ENCODE measurements at places on chromosomes 13 and 19.
A peak's percentile ranks its signal among the peaks of the same experiment; 100 is the strongest.

DNA sequence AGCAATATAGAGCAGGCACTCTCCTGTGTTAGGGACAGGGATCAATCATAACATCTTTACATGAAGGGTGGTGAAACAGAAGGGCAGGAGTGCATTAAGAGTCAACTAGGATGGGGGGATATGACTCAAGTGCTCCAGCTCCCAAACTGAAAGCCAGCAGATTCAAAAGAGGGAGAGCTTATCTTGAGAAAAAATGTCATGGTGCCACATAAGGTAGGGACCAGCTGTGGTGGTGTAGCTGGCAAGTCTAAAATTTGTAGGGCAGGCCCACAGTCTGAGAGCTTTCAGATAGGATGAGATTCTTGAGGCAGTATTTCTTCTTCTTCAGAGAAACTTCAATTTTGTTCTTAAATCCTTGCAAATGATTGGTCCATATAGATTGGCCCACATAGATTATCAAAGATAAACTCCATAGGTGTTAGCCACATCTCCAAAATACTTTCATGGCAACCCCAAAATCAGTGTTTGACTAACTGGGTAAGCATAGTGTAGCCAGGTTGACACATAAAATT is 19.1 kb downstream of the DNAJC15 start:
- DNase-seq: no peak

DNA sequence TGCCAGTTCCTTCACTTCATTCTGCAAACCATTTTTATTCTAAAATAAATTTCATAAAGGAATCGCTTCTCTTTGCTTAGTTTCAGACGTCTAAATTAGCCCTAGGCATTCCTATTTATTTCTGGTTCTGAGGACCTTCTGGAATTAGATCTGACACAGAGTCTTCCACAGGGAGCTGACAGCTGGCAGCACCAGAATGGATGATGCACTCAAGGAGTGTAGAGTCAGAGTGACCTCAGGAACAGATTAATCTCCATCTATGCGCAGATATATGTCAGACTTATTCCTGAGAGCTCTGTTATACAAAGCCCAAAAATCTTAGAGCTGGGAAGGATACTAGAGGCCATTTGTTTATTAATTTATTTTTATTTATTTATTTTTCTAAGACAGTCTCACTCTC is 450.8 kb downstream of the HS6ST3 start:
- DNase-seq: peak; percentile 3

GRCh38 chr13:24214528-24214927 is 54.0 kb downstream of the SPATA13 start:
- no peak for DNase-seq

DNA sequence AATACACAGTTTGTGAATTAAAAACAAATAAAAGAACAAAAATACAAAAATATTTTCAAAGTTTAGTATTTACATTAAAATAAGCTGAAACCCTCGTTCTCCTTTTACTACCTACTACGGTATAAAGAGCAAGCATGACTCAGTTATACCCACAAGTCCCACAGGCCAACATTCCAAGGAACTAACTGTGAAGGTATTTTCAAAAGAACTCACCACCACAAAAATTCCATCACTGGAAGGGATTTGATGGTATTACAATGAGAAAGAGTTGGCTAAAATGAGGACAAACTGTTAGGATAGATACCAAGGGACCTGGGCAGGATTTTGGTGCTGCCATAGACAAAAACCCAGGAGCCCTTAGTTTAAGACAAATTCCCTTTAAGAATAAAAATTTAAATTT is 122.7 kb downstream of the TBC1D4 start:
- peak; percentile 47 for DNase-seq

- DNase-seq: peak; percentile 79
Measured at GRCh38 chr13:50123862-50124535, 108.8 kb downstream of the KCNRG start.

DNA sequence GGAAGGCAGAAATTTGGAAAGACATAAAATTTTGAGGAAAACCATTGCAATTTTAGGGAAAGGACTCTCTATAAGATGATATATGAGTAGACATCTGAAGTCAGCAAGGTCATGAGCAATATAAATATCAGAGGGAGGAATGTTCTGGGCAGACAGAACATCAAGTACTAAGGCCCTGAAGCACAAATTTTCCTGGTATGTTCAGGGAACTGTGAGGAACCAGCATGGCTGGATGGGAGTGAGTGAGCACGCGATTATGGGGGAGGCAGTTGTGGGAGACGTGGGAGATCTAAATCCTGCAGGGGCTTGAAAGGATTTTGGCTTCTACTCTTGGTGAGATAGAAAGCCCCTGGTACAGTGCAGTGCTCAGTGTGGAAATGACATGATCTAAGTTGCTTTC is 112.0 kb downstream of the TBC1D4 start:
- DNase-seq: peak; percentile 41

DNA sequence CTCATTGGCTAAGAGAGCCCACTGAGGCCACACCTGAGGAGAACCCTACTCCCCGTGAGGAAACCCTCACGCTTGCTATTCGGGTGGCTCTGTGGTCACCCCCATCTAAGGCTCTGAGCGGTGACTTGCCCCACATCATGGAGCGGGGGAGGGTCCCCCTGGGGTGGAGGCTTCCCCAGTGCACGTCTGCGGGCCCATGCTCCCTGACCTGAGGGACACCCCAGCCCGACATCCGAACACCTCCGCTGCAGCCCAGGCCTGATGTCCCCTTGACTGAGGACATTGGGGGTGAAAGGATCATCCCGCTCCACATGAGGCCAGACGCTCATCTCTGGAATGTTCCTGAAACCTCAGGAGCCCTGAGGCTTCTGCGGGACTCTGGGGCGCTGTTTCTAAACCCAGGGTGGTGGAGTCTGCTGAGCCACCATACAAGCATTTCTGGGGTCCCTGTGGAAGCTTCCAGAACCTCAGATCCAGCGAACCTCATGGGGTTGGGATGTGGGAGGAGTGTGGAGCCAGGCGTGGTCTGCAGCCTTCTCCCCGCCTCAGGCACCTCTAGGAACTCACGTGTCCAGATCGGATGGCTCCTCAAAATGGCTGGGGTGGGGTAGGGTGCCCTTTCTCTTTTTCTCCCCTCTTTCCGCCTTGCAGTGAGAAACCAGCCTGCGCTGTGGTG is 19.9 kb downstream of the TMED1 start:
- DNase-seq: no peak

- peak; percentile 62 for DNase-seq
Measured at GRCh38 chr13:76711550-76712182, 174.5 kb downstream of the KCTD12 start.

GRCh38 chr13:78638216-78638615 is 20.7 kb downstream of the OBI1 start:
- no peak for DNase-seq

- no peak for DNase-seq
Measured at GRCh38 chr13:105365831-105366230, 1169.6 kb downstream of the EFNB2 start.

DNA sequence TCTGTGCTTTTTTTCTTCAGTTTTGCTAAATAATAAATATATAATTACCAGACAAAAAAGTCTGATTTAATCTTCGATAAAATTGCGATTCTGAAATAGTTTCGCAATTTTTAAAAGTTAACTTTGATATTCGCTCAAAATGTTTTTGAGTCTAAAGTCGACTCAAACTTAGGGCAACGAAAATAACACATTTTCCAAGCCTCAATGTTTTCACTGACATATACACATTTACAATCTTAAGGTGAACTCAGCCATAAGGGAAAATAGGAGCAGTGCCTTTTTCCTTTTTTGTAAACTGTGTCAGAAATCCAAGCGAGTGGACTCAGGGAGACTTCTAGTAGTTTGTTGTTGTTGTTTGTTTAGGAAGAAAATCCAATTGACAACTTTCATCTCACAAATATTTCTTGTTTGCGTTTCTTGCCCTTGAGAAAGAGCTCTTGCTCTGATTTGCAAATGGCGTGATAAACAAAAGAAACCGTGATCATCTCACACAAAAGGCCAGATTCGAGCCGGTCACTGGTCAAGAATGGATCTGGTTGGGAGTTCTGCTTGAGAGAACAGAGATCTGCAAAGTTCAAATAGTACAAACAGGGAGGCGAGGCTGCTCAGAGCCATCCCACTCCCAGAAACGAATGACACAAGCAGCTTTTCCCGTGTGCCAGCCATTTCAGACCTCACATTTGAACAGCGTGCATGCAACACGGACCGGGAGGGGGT is 2.1 kb downstream of the SOX21 start:
- no peak for DNase-seq

DNA sequence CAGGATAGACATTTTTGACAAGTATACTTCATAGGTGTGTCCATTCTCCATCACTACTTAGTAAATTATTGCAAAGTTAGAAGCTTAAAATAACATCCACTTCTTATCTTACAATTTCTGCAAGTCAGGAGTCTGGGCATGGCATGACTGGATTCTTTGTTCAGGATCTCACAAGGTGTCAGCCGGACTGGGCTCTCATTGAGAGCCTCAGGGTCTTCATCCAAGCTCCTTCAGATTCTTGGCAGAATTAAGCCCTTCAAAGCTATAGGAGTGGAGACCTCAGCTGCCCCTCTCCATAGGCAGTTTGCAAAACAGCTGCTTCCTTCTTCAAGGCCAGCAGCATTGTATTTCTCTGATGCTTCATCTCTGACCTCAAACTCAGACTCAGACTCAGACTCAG is 9.1 kb upstream of the SIN3B start:
- DNase-seq: peak; percentile 62

- no peak for DNase-seq
Measured at GRCh38 chr13:71854401-71854800, 12.6 kb downstream of the DACH1 start.

DNA sequence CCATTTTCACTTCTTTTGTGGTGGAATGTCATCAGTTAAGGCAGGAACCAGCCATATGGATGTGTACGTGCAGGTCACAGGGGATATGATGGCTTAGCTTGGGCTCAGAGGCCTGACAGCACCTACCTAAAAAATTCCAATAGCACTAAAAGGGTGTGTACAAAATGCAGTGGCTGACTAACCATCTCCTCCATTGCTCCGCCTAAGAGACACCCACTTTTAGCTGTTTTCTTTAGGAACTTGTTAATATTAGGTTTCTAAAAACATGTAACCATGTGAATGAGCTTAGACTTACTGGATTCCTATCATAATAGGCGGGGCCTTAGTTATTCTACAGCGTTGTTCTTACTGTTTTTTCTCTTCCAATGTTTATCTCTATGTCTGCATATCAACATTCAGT is 25.8 kb downstream of the GP6 start:
- peak; percentile 64 for DNase-seq

GRCh38 chr19:51120160-51120559 is 4.5 kb upstream of the SIGLEC9 start:
- no peak for DNase-seq

DNA sequence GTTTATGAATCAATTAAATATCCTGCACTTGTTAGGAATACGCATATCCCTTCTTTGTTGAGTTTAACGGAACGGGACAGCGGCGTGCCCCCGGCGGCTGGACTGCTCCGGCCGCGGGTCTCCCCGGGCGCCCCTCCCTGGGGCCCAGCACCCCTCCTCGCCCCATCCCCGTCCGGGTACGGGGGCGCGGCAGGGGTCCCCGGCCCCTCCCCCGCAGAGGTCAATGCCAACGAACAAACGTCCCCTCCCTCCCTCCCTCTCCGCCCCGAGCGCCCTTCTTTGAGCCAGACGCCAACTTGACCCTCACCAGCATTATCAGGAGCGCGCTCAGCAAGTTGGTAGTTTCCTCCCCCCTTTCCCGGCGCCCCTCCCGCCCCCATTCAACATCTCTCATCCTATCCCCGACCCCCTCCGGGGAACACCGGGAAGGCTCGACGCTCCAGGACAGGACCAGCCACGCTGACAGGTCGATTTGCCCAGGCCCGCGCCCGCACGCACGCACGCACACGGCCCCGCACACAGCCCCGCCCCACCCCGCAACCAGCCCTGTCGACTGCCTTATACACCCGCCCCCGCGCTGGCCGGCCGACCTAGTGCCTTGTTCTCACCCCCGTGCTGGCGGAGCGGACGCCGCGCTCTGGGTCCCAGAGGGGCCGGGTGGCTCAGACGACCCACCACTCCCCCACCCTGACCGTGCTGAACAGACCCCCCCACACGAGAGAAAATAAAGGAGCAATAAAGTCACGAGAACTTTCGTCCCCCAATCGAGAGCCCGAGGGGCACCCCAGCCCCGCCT is 5.0 kb downstream of the LYL1 start:
- no peak for DNase-seq

DNA sequence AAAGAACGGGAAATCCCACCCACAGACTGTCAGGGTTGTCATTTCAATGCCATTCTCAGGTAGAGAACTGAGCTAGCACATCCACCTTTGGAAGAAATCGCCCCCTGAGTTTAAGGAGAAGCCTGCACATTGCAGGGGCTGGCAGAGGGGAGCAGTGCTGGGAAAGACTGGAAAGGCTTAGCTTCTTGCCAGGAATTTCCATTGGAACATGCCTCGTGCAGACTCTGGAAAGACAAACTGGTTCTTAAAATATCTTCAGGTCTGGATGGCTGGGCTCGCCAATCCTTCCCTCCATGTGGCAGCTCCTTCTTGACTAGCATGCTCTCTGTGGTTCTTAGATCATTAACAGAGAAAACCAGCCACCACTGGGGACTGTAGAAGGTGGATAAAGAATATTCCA is 414.1 kb downstream of the TSHZ3 start:
- no peak for DNase-seq

GRCh38 chr19:39111593-39112199 is 13.9 kb upstream of the PAK4 start:
- DNase-seq: peak; percentile 97

DNA sequence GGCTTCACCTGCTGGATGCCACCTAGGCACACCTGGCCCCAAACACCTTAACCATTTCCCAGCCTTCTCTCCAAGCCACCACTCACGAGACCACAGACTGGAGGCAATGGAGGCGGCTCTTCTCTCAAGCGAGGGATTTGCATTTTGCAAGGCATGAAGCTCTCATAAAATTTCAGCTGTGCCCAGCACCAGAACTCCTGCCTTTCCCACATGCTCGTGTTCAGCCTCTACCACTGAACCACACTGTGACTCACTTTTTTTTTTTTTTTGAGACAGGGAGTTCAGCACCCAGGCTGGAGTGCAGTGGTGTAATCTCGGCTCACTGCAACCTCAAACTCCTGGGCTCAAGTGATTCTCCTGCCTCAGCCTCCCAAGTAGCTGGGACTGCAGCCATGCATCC is 10.6 kb downstream of the NANOS3 start:
- no peak for DNase-seq

DNA sequence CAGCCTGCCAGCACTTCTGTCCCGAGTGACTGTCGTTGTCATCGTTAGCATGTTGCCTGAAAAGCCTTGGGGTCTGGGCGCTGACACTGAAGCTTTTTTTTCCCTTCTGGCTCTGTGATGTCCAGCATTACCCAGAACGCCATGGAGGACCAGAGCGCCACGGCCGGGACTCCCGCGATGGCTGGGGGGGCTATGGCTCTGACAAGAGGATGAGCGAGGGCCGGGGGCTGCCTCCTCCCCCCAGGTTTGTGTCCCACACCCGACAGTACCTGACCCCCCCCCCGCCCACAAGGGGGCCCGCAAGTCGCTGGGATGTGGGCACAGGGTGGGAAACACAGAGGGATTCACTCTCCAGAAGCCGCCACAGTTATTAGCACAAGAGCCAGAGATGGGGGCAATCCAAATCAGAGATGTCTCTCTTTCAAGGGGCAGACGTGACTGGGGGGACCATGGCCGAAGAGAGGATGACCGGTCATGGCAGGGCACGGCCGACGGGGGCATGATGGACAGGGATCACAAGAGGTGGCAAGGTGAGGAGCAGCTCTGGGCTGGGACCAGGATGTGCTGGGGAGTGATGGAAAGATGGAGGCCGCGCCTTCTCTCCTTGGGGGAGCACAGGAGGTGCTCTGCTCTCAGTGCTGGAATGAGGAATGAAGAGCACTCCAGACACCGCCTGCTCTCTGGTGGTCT is 13.2 kb downstream of the MICOS13 start:
- no peak for DNase-seq

- DNase-seq: no peak
Measured at GRCh38 chr13:114045113-114045735, 71.3 kb upstream of the C13orf46 start.
